Breast epithelium (tissue), 4 donors: ENCODE measurements at places on chromosomes 13 and 19.

GRCh38 chr13:103799028-103799427, 732.8 kb upstream of the SLC10A2 start:
- DNase-seq, result no peak

- no peak for DNase-seq
These were observed 844 bp downstream of the ZNF543 start for GRCh38 chr19:57321116-57321515.

GRCh38 chr13:110676595-110677587, 29.0 kb downstream of the CARS2 start:
- DNase-seq, result no peak

DNA sequence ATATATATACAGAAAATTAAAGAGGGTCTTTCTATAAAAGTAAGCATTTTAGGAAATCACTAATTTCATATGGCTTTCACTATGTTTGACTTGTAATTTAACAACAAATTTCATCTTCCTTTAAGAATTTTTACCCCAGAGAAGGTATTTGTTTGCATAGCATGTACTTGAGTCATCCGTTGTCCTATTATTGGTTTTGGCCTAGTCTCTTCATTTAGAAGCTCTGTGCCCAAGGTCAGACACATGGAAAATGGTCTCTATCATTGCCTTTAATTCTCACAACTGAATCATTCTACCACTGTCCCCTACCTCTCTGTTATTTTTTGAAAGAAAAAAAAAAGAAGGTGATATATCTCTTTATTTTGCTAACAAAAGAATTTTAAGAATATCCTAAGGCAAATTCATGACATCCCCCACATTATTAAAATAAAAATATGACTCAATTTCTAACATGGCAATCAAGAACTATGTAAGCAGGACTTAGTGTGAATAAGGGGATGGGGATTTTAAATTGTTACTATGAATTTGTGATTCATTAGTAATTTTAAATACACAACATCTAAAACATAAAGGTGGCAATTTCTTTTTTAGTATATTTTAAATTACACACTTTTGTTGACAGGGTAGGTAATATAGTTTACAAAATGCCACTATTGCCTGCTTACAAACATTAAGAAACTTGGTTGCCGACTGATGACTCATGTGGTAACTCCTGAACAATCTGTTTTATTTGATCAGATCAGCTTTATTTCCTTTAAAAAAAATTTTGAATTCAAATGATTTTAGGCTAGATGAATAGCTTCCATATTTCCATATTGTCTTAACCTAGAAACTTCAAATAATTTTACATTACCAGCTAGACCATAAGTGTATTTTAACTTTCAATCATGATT, 13.9 kb downstream of the SLITRK5 start:
- no peak for DNase-seq

DNA sequence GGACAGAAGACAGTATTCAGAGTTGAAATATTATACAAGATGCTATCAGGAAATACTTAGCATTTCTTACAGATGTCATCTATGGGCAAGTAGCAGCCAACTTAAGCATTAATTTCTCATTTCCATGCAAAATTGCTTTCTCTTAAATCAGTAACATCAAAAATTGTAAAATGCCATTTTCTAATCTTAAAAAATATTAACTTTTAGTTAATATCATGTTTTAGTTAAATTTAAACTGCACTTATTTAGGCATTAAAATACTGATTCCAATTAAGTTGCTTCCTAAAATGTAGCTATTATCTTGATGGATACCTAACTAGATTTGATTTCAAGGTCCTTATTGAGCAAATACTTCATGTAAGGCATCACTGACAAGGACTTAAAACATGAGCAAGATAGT, 27.8 kb downstream of the METTL21C start:
- no peak for DNase-seq

DNA sequence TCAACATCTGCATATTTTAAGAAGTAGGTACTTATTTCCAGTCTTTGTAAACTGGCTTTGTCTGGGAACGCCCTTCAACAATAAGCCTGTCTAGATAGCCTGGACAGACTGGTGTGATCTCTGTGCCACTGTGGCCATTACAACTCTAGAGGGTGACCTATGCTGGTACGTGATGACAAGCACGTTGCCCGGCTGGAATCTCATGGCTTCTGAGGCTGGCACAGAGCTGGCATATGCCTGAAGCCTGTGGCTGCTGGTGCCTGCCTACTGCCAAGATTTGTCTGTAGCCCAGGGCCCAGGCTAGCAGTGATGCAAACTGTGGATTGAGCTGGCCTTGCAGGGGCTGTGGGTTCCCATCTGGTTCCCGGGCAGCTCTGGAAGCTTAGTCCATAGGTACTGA, 34.0 kb downstream of the IGFL3 start:
- no peak for DNase-seq

DNA sequence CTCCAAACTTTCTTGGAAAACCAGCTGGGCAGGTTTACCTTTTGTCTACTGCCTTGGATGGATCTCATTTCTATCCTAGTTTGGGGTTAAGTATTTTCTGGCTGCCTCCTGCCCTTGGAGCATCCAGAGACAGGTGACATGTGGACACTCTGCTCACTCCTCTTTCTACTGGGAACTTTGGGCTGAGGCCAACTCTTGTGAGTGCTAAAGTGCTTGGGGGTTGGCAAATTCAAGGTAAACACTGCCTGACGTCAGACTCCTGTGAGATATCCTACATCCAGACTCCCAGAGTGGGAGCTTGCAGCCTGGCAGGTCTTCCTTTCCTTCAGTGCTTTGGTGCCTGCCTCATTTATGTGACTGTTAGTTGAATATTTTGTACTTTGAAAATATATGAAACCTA, 388.1 kb downstream of the KCNRG start:
- peak; percentile 60 for DNase-seq

GRCh38 chr13:42334329-42334706, 62.4 kb downstream of the AKAP11 start:
- no peak for DNase-seq

GRCh38 chr13:44752164-44752563, 176.0 kb upstream of the TSC22D1 start:
- no peak for DNase-seq

DNA sequence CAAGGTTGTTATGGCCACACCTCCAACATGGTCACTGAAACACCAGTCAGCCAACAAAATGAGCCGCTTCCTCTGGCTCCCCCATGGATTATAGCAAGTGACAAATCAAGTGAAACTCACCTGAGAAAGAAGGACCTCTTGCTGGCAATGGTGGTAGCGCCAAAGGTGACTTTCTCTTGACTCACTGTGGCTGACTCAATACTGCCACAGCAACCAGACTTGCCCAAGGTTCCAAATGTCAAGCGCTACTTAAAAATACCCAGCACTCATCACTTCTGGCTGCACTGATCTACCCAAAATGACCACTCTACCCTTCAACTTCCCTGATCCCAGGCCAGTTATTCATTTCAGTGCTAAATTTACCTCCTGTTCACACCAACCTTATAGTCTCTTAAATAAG, 495.5 kb downstream of the FOXO1 start:
- DNase-seq, result no peak

- DNase-seq, result no peak
These were observed 5.6 kb downstream of the RASL11A start for GRCh38 chr13:27276188-27276587.

DNA sequence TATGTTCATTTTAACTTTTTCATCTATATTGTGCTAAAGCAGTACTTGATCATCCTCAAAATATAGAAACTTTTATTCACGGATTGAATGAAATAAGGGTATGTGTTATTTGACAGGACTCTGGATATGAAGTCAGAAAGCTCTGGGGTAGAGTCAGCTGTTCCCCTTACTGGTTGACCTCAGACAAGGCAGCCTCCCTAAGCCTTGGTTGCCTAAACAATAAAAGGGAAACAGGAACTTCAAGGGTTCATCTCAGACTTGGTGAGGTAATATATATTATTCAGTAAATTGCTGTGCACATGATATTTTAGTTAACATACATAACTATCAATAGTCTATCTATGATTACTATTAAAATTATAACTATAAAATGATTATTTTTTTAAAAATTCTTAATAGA, 13.6 kb downstream of the POLR1D start:
- no peak for DNase-seq

DNA sequence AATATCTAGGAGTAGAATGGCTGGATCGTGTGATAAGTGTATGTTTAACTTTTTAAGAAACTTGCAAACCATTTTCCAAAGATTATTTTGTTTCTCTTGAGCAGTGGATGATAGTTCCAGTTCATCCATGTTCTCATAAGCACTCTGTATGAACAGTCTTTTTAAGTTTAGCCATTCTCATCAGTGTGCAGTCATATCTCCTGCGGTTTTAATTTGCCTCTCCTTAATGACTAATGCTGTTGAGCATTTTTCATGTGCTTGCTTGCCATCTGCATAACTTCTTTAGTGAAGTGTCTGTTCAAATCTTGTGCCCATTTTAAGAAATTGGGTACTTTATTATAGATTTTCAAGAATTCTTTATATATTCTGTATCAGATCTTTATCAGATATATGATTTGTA, 58.6 kb downstream of the WASF3 start:
- DNase-seq, result no peak

- DNase-seq, result no peak
These were observed 752.8 kb downstream of the LIG4 start for GRCh38 chr13:107462501-107462900.

GRCh38 chr13:40588101-40588500, 78.3 kb downstream of the FOXO1 start:
- no peak for DNase-seq

DNA sequence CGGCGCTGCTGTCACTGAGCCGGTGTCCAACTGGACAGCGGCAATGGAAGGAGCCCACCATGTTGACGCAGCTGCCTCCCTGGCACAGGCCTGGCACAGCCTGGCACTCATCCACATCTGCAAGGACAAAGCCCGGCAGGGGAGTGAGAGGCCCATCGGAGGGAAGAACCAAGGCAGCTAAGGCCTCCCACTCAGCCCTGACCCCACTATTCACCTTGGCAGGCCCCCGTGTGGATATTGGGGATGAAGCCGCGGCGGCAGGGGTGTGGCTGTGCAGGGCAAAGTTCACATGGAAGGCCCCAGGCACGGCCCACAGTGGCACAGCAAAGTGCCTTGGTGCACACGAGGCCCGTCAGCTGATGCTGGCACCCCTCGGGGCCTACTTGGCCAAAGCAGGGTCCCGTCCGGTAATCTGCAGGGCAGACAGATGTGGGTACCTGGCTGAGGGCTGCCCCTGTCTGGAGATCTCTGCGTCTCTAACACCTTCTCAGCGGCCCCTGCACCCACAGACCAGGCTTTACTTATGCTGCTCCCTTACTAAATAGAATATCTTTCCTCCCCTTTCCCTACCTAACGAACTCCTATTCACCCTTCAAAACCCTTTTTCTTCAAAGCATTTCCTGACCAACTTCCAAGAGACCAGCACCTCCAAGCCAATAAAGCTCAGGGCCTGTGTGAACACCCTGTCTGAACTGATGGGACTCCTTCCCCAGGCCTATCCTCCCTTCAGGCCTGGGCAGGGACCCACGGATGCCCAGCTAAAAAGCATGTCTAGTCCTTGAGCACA, 7.5 kb downstream of the FBN3 start:
- DNase-seq, result no peak

GRCh38 chr19:5804516-5805461, at the start of gene NRTN:
Gene NRTN (plus strand): TSS chr19:5805067. CDS start chr19:5824166, 19,099 bp downstream.
- DNase-seq, result no peak

DNA sequence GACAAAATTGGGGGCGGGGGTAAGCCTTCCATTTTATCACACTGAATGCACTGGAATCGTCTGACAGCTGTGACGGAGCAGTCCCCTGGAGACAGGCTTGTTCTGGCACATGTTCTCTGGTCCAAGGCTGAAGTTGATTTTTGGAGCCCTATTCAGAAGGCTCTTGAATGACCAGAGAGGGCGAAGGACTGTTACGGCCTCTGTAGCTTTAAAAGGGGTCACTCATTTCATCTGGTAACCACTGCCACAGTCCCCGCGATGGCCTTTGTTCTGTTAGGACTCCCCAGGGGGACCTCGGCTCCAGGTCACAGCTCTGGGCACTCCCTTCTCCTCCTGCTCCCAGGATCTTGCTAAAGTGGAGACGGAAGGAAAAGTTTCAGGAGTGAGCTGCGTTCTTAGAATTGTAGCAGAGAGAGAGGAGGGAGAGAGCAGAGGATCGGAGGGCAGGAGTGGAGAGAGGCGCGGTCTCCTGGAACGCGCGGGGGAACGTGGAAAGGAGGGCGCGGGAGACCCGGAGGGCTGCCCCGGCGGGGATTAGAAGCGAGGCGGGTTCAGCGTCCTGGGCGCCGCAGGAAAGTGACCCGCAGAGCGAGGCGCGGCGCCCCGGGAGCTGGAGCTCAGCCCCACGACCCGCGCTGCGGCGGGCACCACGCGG, 134.3 kb upstream of the MYO16 start:
- DNase-seq, result no peak

- no peak for DNase-seq
These were observed 19.5 kb upstream of the MAB21L1 start for GRCh38 chr13:35496006-35496405.

DNA sequence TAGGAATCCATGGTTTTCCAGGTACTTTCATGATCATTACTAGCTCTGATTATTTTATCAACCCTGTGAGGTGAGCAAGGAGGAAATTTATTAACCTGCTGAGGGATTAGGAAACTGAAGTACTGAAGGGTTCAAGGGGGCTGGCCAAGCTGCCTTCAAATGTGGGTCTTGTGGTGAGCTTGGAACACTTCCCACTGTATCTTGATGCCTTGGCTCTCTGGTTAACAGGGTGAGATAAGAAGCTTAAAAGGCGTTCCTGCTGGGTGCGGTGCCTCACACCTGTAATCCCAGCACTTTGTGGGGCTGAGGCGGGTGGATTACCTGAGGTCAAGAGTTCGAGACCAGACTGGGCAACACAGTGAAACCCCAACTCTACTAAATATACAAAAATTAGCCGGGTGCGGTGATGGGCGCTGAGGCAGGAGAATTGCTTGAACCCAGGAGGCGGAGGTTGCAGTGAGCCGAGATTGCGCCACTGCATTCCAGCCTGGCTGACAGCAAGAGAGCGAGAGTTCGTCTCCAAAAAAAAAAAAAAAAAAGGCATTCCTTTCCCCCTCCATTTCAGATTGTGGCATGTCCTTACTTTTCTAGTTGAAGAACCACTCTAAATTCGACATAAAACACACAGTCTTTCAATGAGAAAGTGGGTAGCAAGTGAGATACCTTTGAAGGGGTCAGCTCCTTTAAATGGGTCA, 70.2 kb downstream of the KLF2 start:
- DNase-seq, result no peak

DNA sequence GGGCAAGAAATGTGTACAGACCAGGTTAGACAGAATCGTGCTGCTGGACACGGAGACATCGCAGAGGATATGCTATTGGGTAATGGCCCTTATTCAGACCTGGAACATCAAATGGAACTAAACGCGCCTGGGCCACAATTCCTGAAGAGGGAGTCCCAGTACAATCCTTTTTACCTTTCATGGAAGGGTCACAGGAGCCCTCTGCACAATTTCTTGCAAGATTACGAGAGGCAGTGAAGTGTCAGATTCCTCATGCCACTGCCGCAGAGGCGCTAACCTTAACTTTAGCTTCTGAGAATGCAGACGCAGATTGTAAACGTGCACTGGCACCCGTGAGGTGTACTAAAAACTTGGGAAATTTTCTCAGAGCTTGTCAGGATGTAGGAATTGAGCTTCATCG, 18.1 kb downstream of the CLEC4M start:
- DNase-seq, result no peak
